ENCODE measurements at places on chromosomes 3 and 15.

- DNase-seq: no peak
Observed at GRCh38 chr3:61929617-61930016, 368.2 kb downstream of the PTPRG start.

- no peak for DNase-seq
Observed at GRCh38 chr15:42493679-42494078, 1.8 kb upstream of the SNAP23 start.

DNA sequence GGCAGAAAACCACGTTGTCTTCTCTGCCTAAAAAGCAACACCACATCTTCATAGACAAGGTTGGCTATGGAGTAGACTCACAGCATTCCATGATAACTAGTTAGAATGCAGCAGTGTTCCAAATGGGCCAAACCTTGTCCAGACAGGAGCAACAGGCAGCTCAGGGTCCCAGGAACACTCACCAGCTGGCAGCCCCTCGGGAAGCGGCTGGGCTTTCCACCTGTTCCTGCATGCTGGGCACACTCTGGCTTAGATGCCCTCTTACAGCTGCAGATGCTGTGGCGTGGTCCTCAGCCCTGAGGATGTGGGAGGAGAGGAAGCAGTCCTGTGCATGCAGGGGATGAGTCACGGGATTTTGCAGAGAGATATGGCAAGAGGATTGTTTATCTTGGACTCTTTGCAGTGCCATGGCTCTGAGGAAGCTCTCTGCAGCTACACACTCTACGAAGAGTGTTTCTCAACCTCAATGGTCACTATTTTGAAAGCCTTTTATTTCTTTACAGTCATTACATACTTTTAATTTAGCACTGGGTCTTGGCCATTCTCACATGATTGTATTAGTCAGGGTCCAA is 11.3 kb downstream of the NRROS start:
- DNase-seq: no peak

DNA sequence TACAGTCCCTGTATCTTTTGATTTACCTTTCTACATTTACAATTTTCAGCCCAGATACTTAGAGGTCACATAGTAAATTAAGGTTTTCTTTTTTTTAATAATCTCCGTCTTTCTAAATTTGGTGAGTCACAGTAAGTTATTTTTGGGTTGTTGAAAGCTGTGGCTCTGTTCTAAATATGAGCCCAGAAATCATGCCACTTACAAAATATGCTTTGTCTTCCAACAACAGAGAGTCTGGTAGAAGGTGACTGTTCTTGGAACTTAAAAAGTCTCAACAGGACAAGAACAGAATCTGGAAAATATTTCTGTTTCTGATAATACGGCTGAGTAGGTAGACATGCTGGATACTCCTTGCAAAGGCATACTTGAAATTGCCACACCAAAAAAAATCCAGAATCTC is 16.0 kb downstream of the GOLGA8S start:
- DNase-seq: no peak

- no peak for DNase-seq
Observed at GRCh38 chr3:46692566-46692990, 901 bp downstream of the ALS2CL start.

DNA sequence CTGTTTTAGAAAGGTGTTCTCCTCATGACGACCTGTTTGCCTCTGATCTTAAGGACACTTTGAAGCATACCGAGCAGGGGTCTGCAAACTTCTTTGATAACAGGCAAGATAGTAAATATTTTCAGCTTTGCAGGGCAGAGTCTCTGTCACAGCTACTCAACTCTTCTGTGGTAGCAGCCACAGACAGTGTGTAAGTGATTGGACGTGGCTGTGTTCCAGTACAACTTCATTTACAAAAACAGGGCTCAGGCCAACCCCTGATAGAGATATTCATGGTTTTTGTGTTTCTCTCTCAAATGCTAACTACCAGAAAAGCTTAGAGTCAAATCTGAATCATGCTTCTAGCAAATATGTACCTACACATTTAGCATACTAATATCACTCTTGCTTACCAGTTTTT is 51.5 kb downstream of the TGFBR2 start:
- no peak for DNase-seq

DNA sequence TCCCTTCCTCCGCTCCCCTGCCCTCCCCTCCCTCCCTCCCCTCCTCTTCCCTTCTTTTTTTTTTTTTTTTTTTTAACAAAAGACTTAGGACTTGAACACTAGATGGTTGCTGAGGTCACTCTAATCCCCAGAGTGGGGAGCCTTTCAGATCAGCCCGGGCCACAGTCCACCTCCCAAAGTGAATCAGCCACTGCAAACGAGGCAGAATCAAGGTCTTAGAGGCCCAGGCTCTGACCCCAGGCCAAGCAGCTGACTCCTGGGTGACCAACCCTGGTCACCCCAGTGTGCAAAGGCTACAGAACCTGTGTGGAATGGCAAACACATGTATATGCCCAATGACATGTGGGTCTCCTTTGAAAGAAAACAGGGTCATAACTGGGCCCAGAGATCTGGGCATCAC is 18.3 kb upstream of the EHD4 start:
- DNase-seq: no peak

DNA sequence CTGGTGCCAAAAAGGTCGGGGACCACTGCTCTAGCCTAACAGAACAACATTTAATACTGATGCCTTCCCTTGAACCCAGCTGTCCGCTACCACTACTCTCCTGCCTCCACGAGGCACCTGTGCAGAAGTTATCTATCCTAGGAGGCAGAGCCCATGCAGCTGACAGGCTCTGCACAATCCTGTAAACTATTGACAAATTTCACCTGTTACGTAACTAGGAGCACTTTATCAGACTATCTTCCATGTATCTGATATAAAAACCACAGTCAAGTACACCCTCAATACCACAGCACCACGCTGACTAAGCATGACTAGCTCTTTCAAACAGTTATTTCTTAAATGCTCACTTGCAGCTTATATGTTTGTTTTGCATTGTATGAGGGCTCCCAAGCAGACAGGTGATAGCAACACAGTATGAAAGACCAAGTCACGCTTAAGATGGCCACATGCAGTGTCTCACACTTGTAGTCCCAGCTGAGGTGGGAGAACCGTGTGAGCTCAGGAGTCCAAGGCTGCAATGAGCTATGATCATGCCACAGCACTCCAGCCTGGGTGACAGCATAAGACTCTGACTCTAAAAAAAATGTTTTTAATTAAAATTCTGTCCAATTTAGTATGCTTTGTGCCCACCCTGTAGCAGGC is 4.5 kb upstream of the IL17RC start:
- no peak for DNase-seq

DNA sequence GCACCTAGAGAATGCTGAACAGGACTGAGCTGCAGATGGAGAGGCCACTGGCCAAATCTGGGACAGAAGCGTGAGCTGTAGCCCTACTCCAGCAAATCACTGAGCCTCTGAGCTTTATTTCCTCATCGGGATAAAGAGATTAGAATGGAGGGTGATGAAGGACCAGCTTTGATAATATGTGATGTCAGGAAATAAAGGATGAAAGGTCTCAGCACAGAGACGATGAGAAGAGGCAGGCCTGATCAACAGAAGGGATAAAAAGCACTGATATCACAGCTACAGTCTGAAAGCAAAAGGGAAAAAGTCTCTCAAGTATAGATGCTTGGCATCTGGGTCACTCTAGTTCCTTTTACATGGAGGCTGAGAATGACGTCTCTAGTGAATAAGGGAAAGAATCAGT is 70.0 kb downstream of the DHX30 start:
- no peak for DNase-seq

GRCh38 chr3:76715426-76715825 is 324.5 kb upstream of the ROBO2 start:
- DNase-seq: no peak

DNA sequence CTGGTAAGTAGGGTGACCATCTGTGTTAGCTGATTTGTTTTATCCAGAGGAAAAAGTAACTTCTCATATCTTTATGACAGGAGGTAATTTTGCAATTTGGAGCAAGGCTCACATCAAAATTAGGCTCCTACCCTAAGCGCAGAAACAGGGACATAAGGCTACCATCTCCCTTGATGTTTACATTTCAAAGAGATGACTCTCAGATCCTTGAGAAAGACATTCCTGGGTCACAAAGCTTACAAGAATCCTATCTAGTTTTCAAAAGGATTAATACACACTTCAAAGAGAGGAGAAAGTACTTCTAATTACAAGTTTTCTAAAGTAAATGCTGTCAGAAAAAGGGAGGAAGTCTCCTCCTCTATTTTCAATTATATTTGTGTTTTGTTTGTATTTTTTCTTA is 7.0 kb downstream of the ZPLD1 start:
- DNase-seq: no peak

GRCh38 chr15:85621094-85621493 is 173.6 kb downstream of the KLHL25 start:
- no peak for DNase-seq

DNA sequence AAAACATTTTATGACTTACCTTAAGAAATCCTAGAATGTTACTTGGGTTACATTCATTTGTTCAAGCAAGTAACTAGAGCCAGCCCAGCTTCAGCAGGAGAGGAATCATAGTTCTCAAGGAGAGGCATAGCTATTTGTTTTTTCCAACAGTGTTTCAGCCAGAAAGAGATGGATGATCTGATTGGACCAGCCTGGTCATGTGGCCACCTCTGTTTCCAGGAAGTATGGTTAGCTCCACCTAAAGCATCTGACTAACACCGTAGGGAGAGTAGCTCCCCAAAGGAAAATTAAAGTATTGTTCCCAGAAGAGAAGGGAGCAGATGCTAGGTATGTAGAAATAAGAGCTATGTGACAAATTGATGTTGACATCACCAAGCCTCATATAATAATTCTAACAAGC is 417.1 kb downstream of the TAFA4 start:
- DNase-seq: no peak

DNA sequence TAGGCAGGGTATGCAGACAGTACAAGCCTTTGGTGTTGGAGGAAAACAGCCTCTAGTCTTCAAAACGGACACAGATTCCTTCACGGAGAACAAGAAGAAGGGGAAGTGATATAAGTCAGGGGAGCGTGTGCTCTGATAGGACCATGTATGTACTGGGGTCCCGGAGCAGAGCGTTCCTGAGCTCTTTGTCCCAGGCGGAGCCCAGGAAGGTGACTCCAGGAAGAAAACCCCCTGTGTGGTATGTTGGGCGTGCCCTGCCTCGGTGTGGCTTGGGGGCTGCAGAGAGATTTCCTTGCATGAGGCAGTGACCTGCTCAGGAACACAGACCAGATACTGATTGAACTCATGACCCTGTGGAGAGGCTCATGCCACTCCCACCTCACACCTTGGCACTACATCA is 21.7 kb downstream of the MELTF start:
- DNase-seq: no peak

DNA sequence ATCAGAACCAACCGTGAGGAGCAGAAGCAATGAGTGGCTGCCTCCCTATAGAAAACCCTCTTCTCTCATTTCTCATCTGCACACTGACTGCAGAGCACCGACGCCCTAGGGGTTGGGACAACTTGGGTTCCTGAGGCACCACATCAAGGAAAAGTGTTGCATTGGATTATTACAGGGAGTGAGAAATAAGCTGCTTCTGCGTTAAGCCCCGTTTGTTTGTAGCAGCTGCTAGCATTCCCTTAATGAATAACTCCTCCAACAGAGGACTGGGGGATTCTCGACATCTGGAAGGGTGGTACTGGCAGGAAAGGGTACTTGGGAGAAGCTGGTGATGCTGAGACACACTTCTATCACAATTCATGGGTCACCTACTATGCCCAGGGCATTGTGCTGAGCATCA is 25.3 kb upstream of the AGBL1 start:
- no peak for DNase-seq

DNA sequence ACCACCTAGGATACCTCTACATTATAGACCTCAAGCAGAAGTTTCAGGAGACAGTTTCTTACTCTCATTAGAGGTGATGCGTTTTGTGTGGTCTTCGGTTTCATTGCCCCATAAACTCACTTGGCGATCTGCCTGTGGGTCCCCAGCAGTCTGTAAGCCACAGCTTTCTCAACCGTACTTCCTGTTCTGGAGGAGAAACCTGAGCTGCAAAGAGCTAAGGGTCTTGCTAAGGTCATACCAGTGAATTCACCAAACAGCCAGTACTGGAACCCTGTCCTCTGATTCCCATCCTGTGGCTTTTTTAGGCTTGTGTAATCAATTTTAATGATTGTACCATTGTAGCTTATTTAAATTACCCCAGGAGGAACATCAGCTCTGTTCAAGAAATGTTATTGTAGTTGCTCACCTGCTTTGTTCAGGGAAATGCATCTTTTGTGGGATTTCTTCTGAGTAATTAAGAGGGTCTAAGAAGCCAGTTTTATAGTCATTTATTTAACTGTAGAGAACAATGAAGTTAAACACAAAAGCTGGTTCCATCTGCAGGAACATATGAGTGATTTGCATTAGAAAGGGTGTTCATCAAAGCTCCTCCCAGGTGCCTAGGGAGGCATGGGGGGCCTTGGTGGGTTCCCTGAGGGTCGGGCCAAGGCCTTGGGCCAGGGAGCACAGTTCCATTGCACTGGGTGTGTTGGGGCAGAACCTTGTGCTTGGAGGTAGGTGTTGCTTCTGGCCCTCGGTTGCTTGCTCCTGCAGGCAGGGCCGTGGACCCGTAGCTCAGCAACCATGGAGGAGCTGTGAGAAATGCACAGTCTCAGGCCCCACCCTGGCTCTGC is 69.6 kb downstream of the APBA2 start:
- no peak for DNase-seq

DNA sequence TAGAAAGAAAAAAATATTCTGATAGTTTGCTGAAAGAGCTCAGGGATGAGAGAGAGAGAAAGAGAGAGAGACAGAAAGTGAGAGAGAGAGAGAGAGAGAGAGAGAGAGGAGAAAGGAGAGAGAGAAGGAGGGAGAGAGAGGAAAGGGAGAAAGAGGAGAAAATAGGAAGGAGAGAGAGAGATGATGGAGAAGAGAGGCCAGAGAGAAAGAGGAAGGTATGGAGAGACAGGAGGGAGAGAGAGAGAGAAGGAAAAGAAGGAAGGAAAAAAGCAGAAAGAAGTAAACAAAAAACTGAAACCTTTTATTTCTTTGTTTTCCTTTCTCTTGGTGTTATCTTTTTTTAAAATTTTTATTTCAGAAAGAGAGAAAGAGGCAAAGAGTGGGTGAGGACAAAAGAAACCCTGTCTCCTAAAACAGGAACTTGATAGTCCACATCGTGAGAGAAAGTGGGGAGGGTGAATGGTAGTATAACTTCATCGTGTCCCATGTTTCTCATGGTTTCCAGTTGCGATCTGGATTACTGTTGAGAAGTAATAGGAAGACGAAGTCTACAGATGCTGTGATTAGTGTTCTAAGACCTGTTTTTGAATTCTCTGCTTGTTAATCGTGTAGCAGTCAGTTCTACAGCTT is 279.7 kb downstream of the LPP start:
- no peak for DNase-seq

DNA sequence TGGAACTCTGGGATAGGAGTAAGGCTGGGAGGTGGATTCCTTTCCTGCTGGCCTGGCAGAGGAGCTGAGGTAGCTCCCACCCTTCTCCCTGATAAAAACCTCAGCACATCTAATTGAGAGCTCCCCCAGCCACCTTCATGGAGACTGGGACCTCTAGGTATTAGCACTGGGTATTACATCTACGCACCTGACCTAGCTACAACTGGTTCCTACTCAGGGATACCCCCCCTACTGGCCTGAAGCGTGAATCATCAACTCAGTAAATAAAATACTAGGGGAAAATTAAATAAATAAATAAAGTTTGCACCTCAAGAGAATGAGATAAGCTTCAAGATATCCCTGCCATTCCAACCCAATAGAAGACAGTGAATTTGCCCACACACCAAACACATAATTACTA is 140.4 kb downstream of the NEK10 start:
- no peak for DNase-seq

All from stimulated activated naive B cell treated with anti-CD40 and anti-IgM and Interleukin-4, amounts not matched to agents 10 μg/mL and 1 μg/mL and 100 μg/mL, for 72 hours (primary cell).